Activated CD4-positive, alpha-beta T cell treated with anti-CD3 and anti-CD28 coated beads for 36 hours (primary cell): ENCODE measurements at places on chromosomes 5 and 9.

DNA sequence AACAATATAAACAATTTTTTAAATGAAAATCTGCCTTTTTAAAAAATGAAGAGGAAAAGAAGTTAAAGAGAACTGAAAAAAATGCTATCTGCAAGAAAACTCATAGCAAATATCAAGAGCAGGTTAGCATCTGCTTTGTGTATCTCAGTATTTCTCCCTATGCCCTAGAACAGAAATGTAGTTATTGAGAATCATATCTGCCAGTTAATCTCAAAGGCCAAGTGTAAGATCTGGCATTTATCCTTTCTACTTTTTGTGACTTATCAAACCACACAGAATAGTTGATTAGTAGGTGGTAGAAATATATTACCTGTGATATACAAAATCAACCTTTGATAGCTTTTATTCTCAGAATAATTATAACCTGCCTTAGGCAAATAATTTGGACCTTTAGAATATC is 1699.8 kb downstream of the EFNA5 start:
- no peak for DNase-seq

DNA sequence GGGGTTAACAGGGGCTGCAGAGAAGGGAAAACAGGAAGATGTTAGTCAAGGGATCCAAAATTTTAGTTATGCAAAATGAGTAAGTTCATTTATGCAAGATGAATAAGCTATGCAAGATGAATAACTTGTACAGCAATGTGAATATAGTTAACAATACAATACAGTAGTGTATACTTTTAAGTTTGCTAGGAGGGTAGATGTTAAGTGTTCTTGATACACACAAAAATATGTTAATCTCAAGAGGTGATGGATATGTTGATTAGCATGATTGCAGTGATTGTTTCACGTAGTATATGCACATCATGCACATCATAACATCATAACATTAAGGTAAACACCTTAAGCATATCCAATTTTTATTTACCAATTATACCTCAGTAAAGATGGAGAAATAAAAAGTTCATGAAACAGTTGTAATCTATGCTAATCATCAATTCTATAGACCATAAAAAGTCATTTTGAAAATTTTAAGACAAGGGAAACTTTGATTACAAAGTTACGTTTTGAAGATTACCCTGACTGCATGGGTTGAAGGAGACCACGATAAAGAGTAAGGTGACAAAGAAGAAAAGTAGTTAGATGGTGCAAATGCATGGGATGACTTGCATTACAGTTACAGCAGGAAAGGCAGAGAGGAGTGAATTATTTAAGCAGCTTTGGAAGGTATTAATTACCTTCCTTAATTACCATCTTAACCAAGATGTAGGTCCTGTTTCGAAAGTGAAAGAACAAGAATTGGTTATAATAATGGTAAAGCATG is 31.4 kb downstream of the FAM174A start:
- DNase-seq: no peak

GRCh38 chr9:90188656-90189055 is 454.0 kb downstream of the DIRAS2 start:
- no peak for DNase-seq

DNA sequence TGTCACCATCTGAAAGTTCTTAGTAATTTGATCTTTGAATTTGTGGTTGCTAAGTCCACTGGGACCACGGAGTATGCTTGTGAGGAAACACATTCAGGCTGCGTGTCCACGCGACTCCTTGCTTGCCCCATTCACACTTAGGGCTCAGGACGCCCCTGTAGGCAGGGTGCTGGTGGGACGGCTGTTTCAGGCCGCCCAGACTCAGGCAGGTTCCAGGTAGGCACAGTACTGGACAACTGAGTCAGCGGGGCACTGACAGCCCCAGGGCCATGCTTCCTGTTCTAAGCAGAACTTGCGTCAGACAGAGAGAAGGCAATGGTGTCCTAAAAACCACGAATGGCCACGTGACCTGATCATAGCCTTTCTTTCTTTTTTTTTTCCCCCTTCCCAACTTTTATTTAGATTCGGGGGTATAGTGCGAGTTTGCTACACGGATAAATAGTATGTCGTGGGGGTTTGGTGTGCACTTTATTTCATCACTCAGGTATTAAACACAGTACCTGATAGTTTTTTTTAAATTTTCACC is 7.7 kb upstream of the RASGEF1C start:
- DNase-seq: no peak

- no peak for DNase-seq
Measured at GRCh38 chr5:63263411-63263810, 684.8 kb downstream of the LRRC70 start.

- DNase-seq: peak; percentile 70
Measured at GRCh38 chr9:129334105-129334935, 156.3 kb upstream of the IER5L start.

- no peak for DNase-seq
Measured at GRCh38 chr5:135993335-135993879, 35.4 kb upstream of the TGFBI start.

- peak; percentile 69 for DNase-seq
Measured at GRCh38 chr5:109690242-109690974, 681 bp downstream of the MAN2A1 start.

DNA sequence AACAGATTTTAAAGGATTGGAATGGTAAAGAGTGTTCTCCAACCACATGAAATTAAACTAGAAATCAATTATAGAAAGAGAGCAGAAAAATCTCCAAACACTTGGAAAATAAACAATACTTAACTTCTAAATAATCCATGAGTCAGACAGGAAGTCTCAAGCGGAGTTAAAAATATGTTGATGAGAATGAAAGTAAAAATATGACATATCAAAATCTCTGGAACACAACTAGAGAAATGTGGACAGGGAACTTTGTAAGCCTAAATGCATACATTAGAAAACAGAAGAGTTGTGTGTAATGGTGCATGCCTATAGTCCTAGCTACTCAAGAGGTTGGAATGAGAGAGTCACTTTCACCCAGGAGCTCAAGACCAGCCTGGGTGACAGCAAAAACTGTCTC is 47.9 kb upstream of the ZNF618 start:
- no peak for DNase-seq

DNA sequence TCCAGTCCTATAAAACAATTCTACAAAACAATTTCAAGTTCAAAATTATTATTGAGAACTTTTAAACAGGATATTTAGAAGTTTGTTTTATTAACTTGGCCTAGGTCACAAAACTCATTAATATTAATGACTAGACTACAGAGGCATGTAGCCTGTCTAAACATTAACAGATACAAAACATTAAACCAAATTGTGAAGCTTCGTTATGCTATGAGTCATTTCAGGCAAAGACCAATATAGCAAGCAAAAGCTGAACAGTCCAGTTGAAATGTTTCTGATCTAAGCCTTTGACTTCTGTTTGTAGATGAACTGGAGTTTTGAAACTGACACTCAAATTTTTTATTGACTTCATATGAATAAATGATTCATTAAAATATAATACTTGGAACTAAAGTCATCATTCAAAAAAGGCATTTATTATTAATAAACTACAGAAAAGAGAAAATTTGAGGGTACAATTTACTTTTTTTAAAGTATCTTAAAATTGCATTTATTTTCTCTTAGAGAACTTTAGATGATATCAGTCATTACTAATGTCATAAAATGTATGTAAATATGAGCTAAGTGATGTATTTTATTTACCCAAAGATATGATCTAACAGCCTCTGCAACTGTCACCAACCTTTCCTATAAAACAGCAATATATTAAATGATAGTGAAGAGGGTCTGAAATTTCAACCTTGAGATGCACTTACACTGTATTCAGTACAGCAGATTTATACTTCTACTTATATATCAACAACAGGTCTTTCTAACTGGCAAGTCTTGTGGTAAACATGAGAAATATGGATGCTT is 188.8 kb downstream of the COMMD10 start:
- DNase-seq: no peak

DNA sequence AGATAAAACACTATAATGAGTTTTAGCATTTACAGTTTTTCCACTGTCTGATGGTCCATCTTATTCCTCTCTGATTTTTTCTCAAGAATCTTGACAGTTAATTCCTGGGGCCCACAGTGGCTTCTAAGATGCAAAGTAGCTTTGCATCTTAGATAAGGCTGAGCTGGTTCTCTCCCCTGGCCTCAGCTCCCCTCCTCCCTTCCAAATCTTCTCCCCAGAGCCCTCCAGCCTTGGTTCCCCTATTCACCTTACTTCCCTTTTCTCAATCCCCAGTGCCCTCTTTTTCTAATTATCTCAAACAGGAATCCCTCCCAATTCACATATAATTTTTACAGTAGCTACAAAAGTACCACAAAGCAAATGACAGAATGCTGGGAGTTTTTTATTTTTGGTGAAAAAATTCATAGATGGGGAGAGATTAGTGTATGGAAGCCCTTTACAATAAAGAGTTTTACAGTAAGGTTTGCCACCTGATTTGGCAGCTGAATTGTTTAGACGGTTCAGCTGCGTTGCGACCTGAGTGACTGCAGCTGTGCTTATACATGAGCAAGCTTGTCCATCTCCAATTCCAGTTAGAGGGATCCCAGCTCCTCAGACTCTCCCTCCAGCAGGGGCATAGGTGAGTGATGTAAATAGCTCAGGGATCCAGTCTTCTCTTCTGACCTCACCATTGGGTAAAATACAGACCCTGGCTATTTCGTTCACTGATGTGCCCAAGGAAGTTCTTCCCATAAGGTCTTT is 51.4 kb upstream of the CKMT2 start:
- no peak for DNase-seq

GRCh38 chr9:128125580-128126354 is 1.8 kb downstream of the PTGES2 start:
- DNase-seq: no peak

DNA sequence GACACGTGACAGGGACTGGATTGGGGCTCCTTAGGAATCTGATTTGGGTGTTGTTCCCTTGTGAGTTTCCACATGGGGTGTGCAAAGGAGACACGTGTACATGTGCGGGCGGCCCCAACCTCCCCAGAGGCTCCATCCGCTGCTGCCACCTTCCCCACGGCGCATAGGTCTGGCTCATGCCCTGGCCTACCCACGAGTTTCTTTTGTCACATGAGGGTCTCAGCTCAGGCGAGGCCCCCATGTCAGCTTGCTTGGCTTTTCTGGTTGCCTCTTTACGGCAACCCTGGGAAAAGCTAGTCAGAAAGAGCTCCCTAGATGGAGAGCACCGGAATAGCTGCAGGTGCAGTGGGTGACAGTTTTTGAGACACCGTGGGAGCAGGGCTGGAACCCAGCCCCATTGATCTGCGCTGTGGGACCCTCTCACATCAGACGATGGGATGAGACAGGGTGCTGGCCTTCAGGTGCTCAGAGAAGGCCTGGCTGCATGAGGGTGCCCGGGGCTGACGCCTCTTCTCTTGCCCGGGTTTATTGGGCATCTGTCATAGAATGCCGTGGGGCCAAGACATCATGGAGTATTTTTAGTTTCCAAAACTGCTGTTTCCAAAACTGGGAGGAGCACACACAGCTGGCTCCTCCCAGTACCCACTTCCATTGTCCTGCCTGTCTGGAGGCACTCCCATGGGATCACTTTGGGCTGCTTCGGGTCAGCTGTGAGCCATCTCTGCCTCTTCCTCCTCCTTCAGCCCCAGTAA is 107.8 kb downstream of the WNK2 start:
- DNase-seq: no peak

DNA sequence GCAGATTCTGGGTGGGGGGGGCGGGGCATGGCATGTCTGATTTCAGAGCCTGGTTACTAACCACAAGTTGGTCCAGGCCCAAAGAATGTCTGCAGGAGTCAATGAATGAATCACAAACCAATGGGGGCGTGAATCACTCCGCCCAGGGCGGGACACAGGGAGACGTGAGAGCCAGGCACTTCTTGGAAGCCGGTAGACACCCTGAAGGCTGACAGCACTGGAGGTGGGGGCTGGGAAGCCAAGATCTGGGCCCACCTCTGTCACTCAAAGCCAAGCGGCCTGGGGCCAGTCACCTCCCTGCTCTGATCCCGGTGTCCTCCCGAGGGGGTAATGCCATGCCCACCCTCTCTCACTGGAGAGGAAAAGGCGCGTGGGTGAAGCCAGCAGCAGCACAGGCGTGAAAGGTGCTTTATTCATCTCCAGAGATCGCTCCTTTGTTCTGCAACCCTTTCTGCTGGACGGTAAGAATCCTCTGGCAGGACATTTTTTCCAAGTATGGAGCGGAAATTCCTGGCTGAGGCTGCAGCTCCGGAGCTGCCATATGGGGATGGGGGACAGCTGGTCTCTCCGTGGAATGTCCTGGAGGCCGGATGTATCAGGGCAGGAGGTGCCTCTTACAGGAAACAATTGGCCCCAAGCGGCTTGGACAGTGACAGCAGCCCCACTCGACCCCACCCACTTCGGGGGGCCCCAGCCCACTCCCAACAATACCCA is 85.0 kb downstream of the STK10 start:
- peak; percentile 56 for DNase-seq

DNA sequence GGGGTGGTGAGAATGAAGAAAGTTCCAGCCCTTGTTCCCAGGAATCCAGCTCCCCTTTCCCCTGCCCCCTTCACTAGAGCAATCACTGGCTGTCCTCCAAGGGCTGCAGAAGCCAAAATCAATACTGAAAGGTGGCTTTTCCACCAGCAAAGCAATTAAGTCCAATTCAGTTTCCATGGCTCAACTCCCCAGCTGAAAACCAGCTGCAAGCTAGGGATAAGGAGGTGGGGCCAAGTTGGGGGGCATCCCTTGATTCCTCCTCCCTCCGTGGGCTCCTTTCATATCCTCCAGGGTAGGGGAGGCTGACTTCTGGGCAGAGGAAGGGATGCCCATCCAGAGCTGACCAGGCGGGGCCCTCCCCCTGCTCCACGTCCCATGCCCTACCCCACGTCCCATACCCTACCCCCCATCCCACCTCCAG is 22.7 kb downstream of the CAMK2A start:
- DNase-seq: no peak

DNA sequence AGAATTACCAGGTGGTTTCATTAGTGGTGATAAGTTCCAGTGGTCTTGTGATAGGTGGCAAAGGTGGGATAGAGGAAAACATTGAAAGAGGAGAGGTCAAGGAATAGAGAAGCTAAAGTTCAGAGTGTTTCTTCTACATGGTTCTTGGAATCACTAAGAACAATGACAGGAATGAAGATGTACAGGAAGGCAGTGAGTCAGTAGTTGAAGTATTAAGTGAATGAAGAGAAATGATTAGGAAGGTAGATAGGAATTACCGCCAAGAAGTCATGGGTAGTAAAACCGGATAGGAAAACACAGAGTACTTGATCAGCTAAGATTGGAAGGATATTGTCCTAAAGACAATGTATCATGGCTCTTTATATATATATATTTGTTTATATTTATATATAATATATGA is 37.9 kb upstream of the RASA1 start:
- DNase-seq: no peak

DNA sequence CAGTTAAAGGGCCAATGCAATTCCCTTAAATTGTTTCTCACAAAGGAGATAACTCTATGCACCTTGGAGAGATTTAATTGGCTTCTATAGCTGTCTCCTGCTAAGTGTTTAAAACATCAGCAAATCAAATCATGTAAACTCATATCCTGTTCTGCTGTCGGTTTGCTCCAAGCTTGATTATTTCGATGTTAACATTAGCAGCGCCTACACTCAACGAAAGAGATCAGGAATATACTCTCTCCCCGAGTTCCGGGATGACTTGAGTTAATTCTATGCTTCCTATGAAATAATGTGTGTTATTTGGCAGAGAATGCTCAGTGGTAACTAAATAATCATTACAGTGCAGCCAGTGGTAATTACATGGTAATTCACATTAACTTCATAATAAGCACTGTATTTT is 338.6 kb downstream of the EBF1 start:
- no peak for DNase-seq
